ENCODE measurements at places on chromosomes 2 and 18. TPM values are rescaled to one million over a fixed set of nuclear protein-coding genes. Genes with fewer than 3 reads are reported as not detected.

Gene GALR1
- 3.6 TPM for total RNA-seq

Gene MALL
- 19.3 TPM for total RNA-seq

Gene KDM3A
- total RNA-seq = 46.2 TPM

Gene AQP12A
- total RNA-seq = not detected

Gene ITGA4
- total RNA-seq = 21.4 TPM

Gene RNF125
- 21.4 TPM for total RNA-seq

Gene CNTNAP5
- total RNA-seq = 2.6 TPM

Gene SLC5A7
- 5.3 TPM for total RNA-seq

Gene FAM124B
- total RNA-seq = 10.1 TPM

Gene TMEM247
- not detected for total RNA-seq

Gene CHRND
- total RNA-seq = 1.7 TPM

Gene AGPS
- total RNA-seq = 80.7 TPM

Gene NDC80
- total RNA-seq = 6.3 TPM

Gene LRRTM1
- total RNA-seq = 1.4 TPM

Gene LAPTM4A
- 175 TPM for total RNA-seq

Gene GKN2
- total RNA-seq = 0.96 TPM

Gene UGT1A5
- not detected for total RNA-seq

Gene RUFY4
- 13.7 TPM for total RNA-seq

Gene RRM2
- total RNA-seq = 4.3 TPM

Gene GLB1L
- 12.0 TPM for total RNA-seq

Gene CRYBA2
- total RNA-seq = not detected

Gene NAT8
- not detected for total RNA-seq

Gene ELMOD3
- total RNA-seq = 27.0 TPM

Gene GPR45
- not detected for total RNA-seq

Gene SERPINB11
- total RNA-seq = 16.6 TPM

Gene ASPRV1
- 2.2 TPM for total RNA-seq

Gene CHAC2
- 2.9 TPM for total RNA-seq

Gene EVA1A
- 14.4 TPM for total RNA-seq

Gene MBD5
- total RNA-seq = 84.5 TPM

Gene EFR3B
- 4.3 TPM for total RNA-seq

Gene SRD5A2
- total RNA-seq = 0.72 TPM

Gene CYP27A1
- 13.2 TPM for total RNA-seq

Gene KCNG2
- 2.6 TPM for total RNA-seq

Gene EFEMP1
- total RNA-seq = 125 TPM
